ENCODE measurements at places on chromosomes 2 and 18. TPM values are rescaled to one million over a fixed set of nuclear protein-coding genes. Genes with fewer than 3 reads are reported as not detected.

- DNase-seq, result no peak
Measured at GRCh38 chr2:209763106-209763505, 8.5 kb upstream of the UNC80 start.

- DNase-seq, result no peak
Measured at GRCh38 chr2:142973822-142974207, 96.4 kb downstream of the KYNU start.

VWA3B gene
- total RNA-seq, result not detected

AOX1 gene
- 0.06 TPM for total RNA-seq

VWC2L gene
- total RNA-seq, result not detected

Measured in H4 (cell line).